ENCODE measurements at places on chromosomes 13 and 19.
A peak's percentile ranks its signal among the peaks of the same experiment; 100 is the strongest.

GRCh38 chr19:13914777-13915176 is 8.8 kb downstream of the CC2D1A start:
- no peak for DNase-seq

DNA sequence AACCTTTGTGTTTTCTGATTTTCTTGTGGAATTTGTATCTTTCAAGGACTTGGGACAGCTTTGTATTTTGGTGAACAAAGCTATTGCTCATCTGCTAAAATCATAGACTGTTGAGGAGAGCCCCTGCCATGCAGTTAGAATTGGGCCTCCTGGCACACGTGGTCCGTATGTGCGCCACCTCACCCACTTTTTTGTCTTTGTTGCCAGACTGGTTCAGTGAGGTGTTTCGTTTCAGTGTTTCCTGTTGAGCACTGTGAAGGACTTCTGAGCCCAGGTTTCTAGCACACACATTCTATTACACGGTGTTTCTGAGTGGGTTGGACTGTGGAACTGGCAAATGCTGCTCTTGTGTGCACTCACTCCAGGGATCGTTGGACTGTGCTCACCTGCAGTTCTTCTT is 37.6 kb upstream of the RNF113B start:
- no peak for DNase-seq

DNA sequence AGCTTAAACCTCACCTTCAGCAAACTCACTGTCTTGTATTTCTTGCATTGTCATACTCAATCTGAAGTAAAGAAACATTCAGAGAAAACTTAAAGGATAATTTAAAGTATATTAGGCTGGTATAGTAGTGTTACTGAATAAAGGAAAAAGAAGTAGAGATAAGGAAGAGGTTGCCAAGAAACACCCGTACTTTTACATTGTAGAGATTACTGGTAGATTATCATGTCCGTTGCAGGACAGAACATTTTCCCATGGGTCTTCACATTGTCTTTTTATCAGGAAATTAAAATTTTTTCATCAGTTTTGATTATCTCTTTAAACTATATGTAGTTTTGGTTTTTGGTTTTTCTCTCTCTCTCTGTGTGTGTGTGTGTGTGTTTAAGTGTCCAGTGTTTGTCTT is 19.9 kb upstream of the GPR183 start:
- DNase-seq: no peak

- no peak for DNase-seq
These were observed 25.5 kb downstream of the DCLK1 start for GRCh38 chr13:36105726-36106125.

DNA sequence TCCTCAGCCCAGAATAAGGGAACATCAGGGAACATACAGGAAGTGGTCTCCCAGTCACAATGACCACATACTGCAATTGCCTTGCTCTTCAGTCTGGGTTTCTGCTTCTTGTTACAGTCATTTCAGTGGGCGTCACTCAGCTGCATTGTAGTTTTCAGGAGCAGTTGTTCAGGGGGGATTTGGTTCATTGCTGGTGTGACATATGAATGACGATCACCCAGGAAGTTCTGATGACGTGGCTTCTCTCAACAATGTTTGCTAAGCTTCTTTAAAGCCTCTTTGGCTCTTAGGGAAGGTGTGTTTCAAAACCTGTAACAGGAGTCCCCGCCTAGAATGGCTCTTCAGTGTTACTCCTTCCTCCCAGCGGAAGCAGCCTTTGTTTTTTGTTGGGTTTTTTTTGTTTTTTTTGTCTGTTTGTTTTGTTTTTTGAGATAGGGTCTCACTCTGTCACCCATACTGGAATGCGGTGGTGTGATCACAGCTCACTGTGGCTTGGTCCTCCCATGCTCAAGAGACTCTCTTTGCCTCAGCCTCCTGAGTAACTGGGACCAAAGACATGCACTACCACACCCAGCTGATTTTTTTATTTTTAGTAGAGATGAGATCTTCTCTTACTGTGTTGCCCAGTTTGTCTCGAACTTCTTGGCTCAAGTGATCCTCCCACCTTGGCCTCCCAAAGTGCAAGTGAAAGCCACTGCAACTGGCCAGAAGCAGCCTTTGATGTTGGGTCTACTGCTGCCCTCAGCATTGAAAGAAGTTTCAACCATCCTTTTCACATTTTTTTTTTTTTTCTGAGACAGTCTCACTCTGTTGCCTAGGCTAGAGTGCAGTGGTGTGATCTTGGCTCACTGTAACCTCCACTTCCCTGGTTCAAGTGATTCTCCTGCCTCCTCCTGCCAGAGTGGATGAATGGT is 1.4 kb upstream of the SCEL start:
- no peak for DNase-seq

- DNase-seq: peak; percentile 79
These were observed 744 bp downstream of the UHRF1 start for GRCh38 chr19:4909897-4910593.

DNA sequence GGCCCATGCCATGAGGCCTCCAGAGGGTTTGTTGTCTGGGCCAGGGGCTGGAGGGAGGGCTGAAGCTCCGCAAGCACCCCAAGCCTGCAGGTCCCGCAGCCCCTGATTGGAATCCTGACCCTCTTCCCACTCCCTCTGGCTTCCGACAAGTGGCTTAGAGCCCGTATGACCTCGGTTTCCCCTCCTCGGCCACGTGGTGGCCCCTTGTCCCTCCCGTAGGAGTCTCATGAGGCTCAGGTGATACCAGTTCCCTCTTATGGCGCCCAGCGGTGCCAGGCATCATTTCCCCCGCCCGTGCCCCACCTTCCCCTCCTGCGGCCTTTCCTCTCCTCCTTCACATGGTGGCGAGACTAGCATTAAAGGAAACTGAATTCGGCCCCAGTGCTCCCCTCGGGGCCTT is 6.1 kb downstream of the THOP1 start:
- no peak for DNase-seq

DNA sequence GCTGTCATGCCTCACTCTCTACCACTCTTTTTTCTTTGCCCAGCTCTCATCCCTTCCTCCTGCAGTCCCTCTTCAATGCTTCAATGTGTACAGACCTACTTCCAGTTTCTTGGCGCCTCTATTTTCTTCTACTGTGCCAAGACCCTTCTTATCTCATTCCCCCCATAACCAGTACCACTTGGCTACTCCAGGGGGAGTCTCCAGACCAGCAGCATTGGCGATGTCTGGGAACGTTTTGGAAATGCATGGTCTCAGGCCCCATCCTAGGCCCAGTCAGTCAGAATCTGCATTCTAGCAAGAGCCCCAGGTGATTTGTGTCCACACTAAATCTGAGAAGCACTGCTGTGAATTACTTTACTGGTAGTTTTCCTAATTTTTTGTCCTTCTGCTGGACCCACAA is 198.2 kb downstream of the SLC7A1 start:
- DNase-seq: no peak

DNA sequence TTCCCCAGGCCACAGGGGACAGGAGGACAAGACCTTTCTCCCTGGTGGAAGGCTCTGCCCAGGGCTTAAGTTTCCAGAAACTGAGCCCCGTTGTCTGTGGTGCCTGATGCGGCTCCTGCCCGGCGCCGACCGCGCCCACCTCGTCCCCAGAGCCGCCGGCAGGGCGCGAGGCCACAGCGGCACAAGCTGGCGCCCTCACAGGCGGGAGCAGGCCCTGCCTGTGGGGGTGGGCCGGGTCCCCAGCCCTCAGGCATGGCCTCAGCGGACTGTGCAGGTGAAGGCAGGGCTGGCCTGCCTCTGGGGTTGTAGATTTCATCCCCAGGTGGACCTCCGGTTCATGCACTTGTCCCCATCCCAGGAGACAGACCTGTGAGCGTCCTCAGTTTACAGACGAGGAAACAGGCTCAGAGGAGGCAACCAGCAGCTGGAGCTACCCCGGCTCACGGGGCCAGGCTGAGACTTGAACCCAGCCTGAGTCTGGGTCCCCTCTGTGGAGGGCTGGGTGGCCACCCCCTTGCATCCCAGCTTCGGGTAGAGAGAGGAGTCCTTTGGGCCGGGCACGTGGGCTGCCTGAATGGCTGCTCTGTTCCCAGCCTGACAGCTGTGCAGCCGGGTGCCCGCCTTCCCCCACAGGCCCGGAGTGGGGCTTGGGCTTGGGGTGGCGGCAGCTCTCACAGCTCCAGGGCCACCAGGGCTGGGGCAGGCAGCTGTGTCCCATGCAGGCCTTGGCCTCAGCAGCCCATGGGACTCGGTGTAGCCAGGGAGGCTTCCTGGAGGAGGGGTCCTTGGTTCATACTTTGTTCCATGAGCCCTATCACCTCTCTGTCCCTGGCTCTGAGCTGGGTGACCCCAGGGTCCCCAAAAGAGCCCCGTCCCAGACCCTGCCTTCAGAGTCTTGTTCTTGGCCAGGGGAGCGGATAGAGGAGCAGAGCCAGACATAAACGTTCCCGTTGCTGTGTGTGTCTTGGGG is 26.8 kb downstream of the PIAS4 start:
- no peak for DNase-seq

- no peak for DNase-seq
These were observed 17.3 kb upstream of the CLDN10 start for GRCh38 chr13:95535243-95535642.

GRCh38 chr13:108650271-108650670 is 20.9 kb downstream of the MYO16 start:
- no peak for DNase-seq

GRCh38 chr19:55453511-55454260 is 7.8 kb downstream of the ISOC2 start:
- DNase-seq: no peak

GRCh38 chr19:53165691-53166091 is 6.8 kb upstream of the ZNF347 start:
- no peak for DNase-seq

DNA sequence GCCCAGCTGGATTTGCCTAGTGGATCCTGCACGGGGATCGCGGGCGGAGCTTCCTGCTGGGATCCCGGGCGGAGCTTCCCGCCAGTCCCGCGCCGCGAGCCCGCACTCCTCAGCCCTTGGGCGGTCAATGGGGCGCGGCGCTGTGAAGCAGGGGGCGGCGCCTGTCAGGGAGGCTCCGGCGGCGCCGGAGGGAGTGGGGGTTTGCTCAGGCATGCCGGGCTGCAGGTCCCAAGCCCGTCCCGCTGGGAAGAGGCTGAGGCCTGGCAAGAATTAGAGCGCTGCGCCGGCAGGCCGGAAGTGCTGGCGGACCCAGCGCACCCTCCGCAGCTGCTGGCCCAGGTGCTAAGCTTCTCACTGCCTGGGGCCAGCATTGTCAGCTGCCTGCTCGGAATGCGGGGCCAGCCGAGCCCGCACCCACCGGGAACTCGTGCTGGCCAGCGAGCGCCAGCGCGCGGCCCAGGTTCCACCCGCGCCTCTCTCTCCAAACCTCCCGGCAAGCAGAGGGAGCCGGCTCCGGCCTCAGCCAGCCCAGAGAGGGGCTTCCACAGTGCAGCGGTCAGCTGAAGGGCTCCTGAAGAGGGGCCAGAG is 119.6 kb downstream of the PRR20E start:
- no peak for DNase-seq

DNA sequence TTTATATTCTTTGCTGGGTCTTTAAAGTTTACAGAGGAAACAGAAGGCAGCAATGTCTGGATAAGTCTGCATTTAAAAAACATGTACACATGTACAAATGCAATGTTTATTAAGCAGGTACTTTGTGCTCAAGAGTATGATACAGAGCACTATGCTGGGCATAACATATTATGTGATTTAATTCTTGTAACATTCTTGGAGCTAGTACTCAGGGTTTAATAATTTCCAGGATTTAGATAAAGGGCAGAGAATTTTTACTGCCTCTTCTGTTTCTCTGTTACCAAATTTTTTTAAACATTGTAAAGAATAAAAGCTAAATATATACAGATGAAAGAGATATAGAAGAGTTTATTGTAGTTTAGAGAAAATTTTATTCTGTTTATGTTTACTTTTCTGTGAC is 152.7 kb downstream of the ZNF737 start:
- no peak for DNase-seq

GRCh38 chr13:105616333-105617075 is 919.0 kb downstream of the EFNB2 start:
- DNase-seq: no peak

- DNase-seq: no peak
These were observed 147.5 kb upstream of the OBI1 start for GRCh38 chr13:78806457-78806856.

GRCh38 chr13:61777271-61777670 is 361.6 kb upstream of the PCDH20 start:
- DNase-seq: no peak

- no peak for DNase-seq
These were observed 1.4 kb downstream of the GRIN3B start for GRCh38 chr19:1001538-1002166.

DNA sequence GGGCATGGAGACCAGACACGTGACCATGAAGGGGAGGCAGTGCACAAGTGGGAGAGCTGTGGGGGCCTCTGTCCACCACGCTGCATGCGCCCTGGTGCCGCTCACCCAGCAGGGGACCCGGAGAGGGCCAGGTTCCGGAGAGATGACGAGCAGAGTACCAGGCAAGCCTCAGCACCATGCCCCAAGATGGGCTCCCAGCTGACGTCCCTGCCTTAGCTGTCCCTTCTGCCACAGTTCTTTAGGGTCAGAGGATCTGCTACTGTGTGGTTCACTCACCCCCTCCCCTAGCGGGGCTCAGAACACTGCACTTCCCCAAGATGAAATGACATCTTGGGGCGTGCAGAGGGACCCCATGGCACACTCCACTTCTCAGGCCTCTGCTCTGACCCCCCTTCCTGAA is 9.6 kb upstream of the PRKD2 start:
- DNase-seq: no peak

DNA sequence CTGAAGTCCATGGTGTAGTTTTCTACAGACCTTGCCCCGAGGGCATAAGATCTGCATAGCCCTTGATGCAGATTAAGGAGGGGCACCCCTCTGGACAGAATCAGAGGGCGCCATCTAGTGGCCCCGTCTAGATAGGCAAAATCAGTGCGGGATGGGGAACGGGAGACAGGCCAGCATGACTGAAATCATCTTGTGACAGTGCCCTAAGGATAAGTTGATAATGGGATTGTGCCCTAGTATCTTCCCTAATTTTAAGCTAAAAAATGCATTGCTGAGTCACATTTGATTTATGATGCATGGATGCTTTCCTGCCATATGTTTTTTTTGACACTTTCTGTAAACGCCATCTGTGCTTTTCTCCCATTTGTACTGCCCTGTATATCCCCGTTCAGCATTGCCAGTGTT is 19.0 kb upstream of the GPI start:
- peak; percentile 7 for DNase-seq

DNA sequence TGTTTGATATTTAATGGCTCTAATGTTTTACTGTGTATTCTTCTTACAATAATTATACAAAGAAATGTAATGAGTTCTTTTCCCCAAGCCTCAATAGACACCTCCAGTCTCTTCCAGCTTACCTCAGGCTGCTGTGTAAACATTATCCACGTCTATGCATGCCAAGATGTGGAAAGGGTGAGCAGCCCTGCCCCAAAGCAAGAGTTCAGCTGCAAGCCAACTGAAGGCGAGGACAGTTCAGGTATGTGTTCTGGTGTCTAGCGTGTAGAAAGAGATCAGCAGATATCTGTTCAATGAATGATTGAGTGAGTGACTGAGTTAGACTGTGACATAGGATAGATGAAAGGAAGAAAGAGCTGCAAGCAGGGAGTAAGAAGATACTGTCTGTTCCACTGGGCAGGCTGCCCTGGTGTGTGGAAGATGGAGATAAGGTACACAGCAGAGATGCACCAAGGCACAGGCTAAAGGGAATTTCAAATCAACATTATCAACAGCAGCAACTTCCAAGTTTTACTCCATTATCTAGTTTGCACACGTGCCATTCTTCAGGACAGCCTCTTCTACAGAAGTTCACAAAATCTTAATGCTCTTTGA is 66.0 kb downstream of the LATS2 start:
- DNase-seq: no peak

- DNase-seq: no peak
These were observed 23.2 kb upstream of the CYP2A13 start for GRCh38 chr19:41064974-41065569.

GRCh38 chr19:46186101-46186716 is 38.2 kb downstream of the IGFL2 start:
- no peak for DNase-seq
